ENCODE measurements at places on chromosomes 12 and 14. TPM values are rescaled to one million over a fixed set of nuclear protein-coding genes. Genes with fewer than 3 reads are reported as not detected.

GRCh38 chr12:12436831-12437345 lies 80.0 kb downstream of the BORCS5 start:
- no peak for DNase-seq

CMA1 gene
- total RNA-seq: not detected

DNA sequence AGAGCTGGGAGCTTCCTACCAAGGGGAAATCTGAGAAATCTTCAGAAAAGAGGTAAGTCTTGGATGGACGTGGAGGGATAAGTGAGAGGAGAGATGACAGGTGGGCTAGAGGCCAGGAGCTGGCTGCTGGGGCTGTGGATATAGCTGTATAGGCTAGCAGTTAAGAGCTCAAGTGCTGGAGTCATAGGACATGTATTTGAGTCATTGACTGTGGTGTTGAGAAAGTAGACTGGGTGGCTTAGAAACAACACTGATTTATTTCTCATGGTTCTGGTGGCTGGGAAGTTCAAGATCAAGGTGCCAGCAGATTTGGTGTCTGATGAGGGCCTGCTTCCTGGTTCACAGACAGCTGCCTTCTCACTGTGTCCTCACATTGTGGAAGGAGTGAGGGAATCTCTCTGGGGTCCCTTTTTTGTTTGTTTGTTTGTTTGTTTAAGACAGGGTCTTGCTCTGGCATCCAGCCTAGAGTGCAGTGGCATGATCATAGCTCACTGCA lies 151.1 kb upstream of the FUT8 start:
- DNase-seq: peak; percentile 62

CLEC6A gene
- total RNA-seq: not detected

DNA sequence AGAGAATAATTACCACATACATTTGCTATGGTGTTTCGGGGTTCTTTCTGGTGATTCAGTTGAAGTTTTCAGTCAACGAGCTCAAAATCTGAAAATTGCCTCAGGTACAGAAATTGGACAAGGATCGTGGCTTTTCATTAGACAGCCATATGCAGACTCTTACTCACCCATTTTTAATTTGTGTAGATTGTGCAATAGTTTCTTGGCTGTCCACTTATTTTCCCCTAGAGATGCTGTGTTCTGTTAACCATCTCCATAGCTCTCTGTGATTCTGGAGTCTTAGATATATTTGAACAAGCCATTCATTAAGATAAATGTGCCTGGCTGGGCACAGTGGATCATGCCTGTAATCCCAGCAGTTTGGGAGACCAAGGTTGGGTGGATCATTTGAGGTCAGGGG lies 497.1 kb upstream of the RPL10L start:
- no peak for DNase-seq

GRCh38 chr14:57168138-57168679 lies 100.5 kb downstream of the EXOC5 start:
- peak; percentile 74 for DNase-seq

POTEM gene
- 0.10 TPM for total RNA-seq

GRCh38 chr14:36767603-36768281 lies 106.1 kb downstream of the PAX9 start:
- DNase-seq: peak; percentile 41

LGR5 gene
- total RNA-seq: 0.10 TPM

LRFN5 gene
- total RNA-seq: 0.37 TPM

CLEC4D gene
- total RNA-seq: not detected

DNA sequence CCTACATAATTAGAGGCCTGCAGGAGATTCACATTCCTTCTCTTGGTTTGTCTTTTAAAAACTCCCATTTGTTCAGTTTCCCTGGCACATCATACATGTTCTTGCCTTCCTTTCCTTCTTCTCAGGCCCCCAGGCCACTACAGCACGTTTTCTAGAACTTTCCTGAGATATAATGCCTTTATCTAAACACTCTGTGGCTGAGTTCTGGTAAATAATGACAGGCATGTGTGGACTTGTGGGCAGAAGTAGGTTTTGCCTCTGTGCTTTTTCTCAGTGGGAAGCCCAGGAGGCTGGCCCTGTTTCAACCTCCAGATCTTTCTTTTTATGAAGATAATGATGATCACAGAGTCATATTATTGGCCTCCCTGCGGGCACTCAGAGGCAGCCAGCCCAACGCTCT lies 117.2 kb downstream of the TMX1 start:
- no peak for DNase-seq

DNA sequence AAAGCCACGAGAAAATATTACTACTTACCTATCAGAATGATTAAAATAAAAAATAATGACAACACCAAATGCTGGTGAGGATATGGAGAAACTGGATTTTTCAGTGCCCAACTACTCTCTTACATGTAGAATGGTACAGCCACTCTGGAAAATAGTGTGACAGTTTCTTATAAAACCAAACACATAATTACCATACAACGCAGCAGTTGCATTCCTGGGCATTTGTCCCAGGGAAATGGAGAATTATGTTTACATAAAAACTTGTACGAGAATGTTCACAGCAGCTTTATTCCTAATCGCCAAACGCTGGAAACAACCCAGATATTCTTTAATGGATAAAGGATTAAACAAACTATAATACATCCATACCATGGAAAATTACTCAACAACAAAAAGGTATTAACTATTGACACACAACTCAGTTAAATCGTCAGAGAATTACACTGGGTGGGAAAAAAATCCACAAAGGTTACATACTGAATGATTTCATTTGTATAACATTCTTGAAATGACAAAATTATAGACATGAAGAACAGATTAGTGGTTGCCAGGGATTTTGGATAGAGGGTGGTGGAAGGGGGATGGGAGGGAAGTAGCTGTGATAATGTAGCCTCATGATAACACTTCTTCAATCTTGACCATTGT lies 35.4 kb downstream of the TAOK3 start:
- DNase-seq: no peak

MSRB3 gene
- total RNA-seq: 9.9 TPM

- DNase-seq: peak; percentile 10
These were observed 184.3 kb downstream of the ADGRD1 start for GRCh38 chr12:131137836-131138637.

MSI1 gene
- 0.40 TPM for total RNA-seq

DNA sequence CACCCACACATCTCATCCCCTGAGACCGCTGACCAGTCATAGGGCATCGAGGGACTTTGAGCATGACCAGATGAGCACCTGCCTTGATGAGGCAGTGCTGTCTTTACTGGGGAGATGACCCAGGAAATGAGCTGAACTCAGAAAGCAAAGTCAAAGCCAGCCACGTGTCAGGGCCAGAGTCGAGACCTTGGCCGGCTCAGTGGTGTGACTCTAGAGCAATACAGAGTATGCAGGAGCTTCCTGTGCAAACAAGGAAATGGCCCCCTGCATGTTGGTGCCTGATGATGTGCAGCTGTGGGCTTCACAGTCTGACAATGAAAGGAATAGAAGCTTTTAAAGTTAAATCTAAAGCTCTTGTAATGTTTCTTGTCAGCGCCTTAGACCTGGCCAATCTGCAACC lies 332.9 kb downstream of the PCNX1 start:
- DNase-seq: no peak

TTC7B gene
- 44.8 TPM for total RNA-seq

DNA sequence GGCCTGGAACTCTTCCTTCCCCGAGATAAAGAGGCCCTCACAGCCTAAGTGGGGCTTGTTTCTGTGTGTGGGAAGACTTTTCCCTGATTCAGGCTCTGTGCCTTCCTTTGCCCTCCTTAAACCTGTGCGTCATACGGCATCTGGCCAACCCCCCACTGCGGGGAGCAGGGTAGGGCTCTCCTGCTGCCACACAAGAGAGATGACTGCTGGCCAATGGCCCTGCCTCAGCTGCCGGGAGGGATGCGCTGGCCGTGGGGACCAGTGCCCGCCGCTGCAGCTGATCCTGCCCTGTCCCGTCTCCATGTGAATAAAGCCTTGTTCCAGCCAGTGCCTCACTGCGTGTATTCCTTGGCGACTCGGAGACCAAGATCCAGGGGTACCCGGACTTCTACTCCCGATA lies 42.5 kb upstream of the BEGAIN start:
- peak; percentile 79 for DNase-seq

GRCh38 chr14:80933282-80933681 lies 8.3 kb downstream of the CEP128 start:
- no peak for DNase-seq

RNASE3 gene
- total RNA-seq: not detected

- DNase-seq: no peak
These were observed 17.2 kb upstream of the TPCN1 start for GRCh38 chr12:113203852-113204760.

ADCY4 gene
- not detected for total RNA-seq

GRCh38 chr12:31964280-31964679 lies 5.1 kb downstream of the RESF1 start:
- no peak for DNase-seq

RASSF8 gene
- total RNA-seq: 33.5 TPM

- peak; percentile 68 for DNase-seq
These were observed 114.2 kb upstream of the ARID2 start for GRCh38 chr12:45615268-45615667.

DNA sequence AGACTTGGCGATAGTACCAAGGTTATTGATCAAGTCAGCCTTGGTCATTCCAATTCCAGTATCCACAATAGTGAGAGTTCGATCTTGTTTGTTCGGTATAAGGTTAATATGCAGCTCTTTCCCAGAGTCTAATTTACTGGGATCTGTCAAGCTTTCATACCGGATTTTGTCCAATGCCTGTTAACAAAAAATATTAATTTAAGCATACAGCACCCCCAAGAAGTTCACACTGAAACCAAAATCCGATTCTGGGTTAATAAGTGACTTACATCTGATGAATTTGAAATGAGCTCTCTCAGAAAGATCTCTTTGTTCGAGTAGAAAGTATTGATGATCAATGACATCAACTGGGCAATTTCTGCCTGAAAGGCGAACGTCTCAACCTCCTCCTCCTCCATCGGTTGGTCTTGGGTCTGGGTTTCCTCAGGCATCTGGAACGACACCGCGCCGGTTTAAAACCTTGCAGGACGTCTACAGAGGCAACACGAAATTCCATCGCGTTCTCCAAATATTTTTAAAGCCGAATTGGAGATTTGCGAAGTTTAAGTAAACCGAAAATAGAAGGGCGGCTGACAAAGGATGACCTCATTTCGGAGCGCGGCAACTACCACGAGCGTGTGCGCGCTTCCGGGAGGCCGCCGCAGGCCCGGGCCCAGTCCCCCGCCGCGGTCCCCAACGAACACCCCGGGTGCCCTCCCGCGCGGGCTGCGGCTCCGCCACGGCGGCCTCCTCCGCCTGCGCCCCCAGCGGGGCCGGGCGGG lies 716 bp downstream of the HSP90AA1 start:
- DNase-seq: no peak

DNA sequence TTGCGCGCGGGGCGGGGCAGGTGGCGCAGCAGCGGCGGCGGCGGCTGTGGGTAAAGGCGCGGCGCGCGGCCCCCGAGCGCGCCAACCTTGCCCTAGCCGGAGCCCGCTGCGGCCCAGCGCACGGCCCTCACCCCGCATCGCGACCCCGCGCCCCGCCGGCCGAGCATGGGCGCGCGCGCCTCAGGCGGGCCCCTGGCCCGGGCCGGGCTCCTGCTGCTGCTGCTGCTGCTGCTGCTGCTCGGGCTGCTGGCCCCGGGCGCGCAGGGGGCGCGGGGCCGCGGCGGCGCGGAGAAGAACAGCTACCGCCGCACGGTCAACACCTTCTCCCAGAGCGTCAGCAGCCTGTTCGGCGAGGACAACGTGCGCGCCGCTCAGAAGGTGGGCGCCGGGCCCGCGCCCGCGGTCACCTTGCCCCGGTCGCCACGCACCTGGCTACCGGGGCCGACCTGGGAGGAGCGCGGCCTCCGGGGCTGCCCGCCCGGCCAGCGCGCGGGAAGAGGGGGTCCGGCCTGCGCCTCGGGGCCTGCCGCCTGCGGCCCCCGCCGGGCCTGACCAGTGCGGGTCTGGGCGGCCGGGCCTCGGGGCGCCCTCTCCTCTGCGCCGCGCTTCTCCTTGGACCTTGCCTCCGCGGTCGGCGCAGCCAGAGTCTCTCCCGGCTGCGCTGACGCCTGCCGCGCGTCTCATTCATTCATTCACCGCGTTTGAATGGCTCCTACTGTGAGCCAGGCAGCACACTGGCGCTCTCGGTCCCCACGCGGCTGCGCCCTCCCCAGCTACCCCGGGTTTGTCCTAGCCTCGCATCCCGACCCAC lies at the start of gene BRI3BP:
Gene BRI3BP (plus strand): TSS at position 20 of the 811 bp plus-strand sequence. CDS start 146 bp downstream, at position 166.
- no peak for DNase-seq

GRCh38 chr12:61385771-61386170 lies 874.4 kb upstream of the USP15 start:
- no peak for DNase-seq

- peak; percentile 65 for DNase-seq
These were observed 154.9 kb downstream of the ASCL4 start for GRCh38 chr12:107929436-107929835.

DNA sequence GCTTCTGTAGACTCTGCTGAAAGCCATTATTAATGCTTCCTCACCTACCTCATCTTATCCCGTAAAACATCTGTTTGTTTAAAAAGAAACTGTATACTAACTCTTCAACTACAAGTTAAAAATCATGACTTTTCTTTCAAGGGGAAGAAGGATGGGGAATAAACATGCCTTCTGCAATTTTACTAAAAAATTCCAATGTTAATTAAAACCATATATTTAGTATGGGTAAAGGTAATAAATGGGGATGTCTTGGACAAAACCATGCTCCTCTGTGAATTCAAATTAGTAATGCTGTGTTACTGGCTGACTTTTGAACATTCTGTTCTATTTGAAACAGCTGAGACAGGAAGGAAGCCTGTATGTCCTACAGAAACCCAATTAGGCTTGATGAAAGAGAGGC lies 311.1 kb upstream of the DIO2 start:
- DNase-seq: no peak

- no peak for DNase-seq
These were observed at the start of gene TC2N for GRCh38 chr14:91867316-91867988. Gene TC2N (minus strand): TSS chr14:91867536. CDS start chr14:91813769, 53,767 bp downstream.

SLC7A8 gene
- total RNA-seq: 0.50 TPM

DNA sequence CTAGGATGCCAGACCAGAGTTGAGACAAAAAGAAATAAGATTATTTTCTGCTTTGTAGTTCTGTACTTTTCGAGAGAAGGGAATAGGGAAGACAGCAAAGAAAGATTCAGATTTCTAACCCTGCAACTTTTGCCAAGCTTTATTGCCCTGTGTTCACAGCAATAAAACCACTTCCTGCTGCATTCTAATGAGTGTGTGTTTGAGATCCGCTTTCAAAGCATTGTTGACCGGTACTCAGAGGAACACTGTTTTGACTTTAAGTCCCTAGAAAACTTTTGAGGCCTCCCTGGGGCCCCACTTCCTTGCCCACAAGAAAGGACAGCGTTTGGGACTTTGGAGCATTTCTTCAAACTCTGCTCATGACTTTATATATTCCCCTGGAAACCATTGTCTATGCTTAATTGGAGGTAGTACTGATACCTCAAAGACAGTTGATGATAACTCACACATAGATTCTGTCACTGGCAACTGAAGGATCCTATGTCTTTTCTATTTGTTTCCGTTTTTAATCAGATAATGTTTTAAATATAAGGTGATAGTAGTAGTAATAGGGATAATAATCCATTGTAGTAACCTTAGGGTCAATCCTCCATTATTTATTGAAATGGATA lies 1.3 kb downstream of the RNASE6 start:
- DNase-seq: no peak

GRCh38 chr12:109027767-109028166 lies 6.9 kb upstream of the SVOP start:
- no peak for DNase-seq

GPR68 gene
- total RNA-seq: 2.3 TPM

LRP1-AS gene
- total RNA-seq: not detected

ERP29 gene
- 109 TPM for total RNA-seq

GRCh38 chr14:23437133-23438100 lies 2.0 kb upstream of the MYH7 start:
- no peak for DNase-seq

All from HT1080 (cell line).